ENCODE measurements at places on chromosomes 7 and 10.
A peak's percentile ranks its signal among the peaks of the same experiment; 100 is the strongest.

DNA sequence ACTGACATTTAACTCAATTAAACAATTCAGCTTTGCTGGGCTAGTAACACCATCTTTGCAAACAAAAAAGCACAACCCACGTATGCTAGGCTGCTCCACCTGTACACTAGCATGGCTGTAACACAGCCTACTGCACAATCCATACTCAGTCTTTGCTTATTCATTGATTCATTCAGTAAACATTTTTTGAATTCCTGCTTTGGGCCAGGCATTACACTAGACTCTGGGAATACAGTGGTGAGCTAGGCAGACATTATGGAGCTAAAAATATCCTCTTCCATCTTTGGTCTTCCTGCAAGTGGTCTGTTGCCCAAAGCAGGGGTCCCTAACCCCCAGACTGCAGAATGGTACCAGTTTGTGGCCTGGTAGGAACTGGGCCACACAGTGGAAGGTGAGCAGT lies 9.9 kb downstream of the CNNM1 start:
- H3K4me3 ChIP-seq, result peak overlapping the region; percentile 56
- H3K27me3 ChIP-seq, result peaks cover 3% of the 10 kb centered on the region
- peak; percentile 63 for DNase-seq
- H3K27ac ChIP-seq, result peak overlapping the region; percentile 76
- no peaks in the 10 kb centered on the region for H3K36me3 ChIP-seq

GRCh38 chr7:135349746-135350145 lies 116.1 kb downstream of the STRA8 start:
- peak; percentile 17 for DNase-seq
- H3K4me1 ChIP-seq, result peaks cover 7% of the 10 kb centered on the region
- H3K4me3 ChIP-seq, result no peak overlapping the region
- H3K27me3 ChIP-seq, result peaks cover 7% of the 10 kb centered on the region
- H3K36me3 ChIP-seq, result no peaks in the 10 kb centered on the region

DNA sequence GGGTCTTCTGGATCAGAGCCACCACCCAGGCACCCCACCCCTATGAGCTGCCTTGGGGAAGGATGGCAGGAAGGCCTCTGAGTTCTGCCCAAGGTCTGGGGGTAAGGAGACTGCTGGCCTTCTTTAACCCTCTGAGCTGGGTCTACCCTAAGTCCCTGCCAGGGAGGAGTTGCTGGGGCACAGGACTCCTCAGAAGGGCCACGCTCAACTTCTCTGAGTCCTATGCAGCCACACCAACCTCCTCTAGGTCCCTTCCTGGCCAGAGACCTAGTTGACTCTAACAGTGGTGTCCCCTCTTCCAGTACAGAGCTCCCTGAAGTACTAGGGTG lies 2.6 kb upstream of the NEURL1 start:
- H3K27ac ChIP-seq, result no peak overlapping the region
- H3K4me1 ChIP-seq, result peaks cover 38% of the 10 kb centered on the region
- H3K4me3 ChIP-seq, result no peak overlapping the region
- peaks cover 22% of the 10 kb centered on the region for H3K27me3 ChIP-seq

DNA sequence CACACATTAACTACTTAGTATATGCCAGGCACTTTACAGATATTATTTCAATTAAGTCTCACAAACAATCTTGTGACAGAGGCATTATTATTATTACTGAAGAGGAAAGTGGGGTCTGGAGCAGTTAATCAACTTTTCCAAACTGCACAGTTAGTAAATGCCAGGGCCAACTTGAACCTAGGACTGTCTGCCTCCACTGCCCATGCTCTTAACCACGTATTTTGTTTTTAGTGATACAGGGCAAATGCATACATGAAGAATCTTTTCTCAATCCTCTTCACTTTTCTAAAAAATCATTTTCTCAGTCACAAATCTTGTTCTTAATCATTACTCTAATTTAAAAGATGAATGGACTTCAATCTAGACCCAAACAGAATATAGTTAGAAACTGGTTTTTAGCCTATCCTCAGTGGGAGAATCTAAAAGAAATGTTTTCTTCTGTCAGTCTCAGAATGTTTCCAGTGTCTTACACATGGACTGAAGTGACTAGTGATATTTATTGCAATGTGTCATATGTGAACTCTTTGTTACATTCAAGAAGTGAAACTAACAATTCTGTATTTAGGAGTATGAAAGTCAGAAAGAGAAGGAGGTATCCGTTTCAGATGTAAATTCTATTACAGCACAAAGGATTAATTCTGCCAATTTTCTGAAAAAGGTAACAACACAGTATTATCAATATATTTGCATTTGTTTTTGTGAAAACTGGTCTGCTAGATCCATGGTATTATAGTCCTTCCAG lies 55.5 kb upstream of the CCNJ start:
- no peaks in the 10 kb centered on the region for H3K4me1 ChIP-seq
- no peak overlapping the region for H3K4me3 ChIP-seq
- no peak overlapping the region for H3K27ac ChIP-seq
- no peaks in the 10 kb centered on the region for H3K36me3 ChIP-seq
- DNase-seq, result no peak

- H3K4me3 ChIP-seq, result no peak overlapping the region
- no peak overlapping the region for H3K27ac ChIP-seq
- H3K27me3 ChIP-seq, result peaks cover 2% of the 10 kb centered on the region
- H3K4me1 ChIP-seq, result no peaks in the 10 kb centered on the region
- no peaks in the 10 kb centered on the region for H3K36me3 ChIP-seq
Observed at GRCh38 chr7:28544453-28545117, 132.3 kb downstream of the CREB5 start.

- H3K27me3 ChIP-seq, result peaks cover 3% of the 10 kb centered on the region
- peaks cover 12% of the 10 kb centered on the region for H3K4me1 ChIP-seq
- no peak overlapping the region for H3K4me3 ChIP-seq
- no peak for DNase-seq
Observed at GRCh38 chr10:119377958-119378736, 164.4 kb downstream of the RGS10 start.
